ENCODE measurements at places on chromosomes 16 and 17.

DNA sequence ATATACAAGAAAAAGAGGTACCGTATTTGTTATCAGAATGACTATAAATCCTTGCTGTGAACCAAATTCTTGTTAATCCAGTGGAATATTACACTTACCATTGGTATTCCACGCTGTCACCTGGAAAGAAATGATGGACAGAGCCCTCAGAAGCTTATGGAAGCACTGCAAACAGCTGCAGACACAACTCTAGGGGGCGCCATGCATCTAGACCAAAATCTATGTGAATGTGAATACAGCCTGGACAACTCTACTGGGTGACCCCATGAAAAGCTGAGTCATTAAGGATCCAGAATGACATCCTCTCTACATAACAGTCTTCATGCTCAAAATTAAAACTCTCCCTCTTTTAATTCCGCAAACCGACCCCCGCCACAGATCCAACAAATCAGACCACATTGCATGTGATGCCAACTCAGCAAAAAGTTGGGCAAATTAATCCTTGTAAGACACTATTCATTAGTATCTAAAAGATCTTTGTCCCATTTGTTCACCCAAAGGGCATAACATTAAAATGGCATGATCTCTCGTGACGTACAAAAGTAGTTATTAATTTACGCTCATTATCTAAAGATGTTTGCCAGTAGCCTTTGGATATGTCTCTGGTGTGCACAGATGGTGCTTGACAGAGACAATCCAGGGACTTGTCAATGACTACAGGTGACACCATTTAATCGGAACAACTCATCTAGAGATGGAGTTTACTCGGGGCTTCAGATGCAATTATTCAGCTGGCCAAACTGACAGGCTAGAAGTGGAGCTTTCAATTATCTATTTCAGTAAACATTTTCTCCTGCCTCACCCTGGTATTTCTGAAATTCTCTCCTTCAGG, 552.7 kb upstream of the PSMD7 start:
- DNase-seq, result no peak

DNA sequence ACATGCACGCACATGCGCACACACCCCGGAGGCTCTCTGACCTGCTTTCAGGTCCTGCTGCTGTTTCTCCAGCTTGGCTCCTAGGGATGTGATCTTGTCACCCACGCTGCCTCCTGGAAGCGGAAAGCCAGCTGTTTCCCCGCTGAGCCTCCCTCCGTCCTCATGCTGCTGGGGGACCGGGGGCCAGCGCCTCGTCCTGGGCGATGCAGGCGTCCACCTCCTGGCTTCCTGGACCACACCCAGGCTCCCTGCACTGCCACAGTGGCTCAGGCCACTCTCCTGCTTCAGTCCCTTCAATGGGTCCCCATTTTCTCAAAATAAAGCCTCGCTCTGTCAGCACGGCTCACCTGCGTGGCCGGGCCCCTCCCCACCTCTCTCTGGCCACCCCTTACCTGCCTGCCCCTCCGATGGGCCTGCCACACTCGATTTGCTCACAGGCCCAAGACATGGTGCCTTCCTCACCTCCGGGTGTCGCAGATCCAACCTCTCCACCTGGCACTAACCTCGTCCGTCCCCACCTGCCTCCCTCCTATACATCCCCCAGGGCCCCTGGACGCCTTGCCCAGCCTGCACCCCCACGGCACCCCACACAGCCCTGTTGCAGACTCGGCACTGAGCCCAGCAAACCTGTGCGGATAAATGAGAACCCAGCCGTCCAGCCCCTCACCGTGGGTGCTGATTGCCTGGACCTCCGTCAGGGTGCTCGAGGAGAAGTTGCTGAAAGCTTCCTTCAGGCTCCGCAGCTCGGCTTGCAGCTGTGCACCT, 6.6 kb downstream of the ASGR2 start:
- no peak for DNase-seq

- DNase-seq, result no peak
Measured at GRCh38 chr17:28290703-28291102, 28.3 kb upstream of the TMEM97 start.

- DNase-seq, result no peak
Measured at GRCh38 chr16:74735162-74735452, 34.4 kb upstream of the MLKL start.

DNA sequence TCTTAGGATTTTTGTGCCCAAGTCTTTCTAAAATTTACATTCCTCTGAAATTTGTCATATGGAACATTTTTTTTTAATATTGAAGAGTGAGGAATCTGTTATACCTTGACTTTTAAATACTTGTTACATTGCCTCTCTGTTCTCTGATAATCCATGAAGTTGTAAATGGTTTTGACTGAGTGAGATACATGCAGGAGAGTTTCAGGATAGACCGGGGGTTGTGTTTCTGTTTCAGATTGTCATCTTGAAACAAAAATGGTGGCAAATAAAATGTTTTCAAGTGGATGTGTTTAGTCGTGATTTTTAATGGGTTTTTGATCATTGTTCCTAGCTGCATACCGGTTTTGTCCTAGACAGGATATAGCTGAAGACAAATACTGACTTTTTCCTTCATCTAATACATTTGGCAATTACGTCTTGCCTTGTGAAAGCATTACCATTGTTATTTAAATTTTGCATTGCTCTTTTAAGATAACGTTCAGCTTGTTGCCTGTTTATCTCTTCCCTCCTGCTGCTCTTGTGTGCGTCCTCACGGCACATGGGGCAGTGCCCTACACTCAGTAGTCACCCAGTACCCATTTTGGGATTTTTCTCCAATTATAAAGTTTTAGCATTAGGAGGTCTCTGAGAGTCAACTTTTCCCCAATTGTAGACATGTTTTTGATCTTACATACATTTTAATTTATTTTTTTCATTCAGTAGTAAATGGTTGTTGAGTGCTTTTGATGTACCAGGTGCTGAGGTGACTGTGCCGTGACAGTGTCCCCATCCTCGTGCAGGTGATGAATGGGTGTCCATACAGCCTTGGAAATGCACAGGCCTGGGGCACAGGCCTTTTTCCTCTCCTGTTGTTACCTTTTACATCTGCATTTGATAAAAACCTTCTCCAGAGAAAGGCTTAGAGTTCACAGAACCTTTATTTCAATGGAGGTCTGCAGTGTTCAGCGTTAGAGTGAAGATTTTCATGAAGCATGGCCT, 169.9 kb downstream of the MSI2 start:
- DNase-seq, result no peak

DNA sequence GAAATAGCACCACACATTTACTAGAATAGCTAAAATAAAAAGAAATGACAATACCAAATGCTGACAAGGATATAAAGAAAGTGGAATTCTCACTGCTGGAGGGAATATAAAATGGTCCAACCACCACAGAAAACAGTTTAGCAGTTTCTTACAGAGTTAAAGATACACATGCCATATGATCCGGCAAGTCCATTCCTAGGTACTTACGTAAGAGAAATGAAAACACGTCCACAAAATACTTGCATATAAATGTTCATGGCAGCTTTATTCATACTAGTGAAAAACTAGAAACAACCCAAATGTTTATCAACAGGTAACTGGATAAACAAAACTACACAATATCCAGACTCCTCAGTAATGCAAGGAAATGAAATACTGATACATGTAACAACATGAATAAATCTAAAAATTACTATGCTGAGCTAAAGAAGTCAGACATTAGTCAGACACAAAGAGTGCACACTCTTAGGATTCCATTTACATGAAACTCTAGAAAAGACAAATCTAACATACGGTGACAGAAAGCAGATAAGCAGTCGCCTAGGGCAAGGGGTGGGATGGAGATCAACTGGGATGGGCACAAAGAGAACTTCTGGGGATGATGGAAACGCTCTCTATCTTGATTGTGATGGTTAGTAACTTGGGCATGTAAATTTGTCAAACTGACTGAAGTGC, 76.4 kb downstream of the SMG6 start:
- DNase-seq, result no peak

DNA sequence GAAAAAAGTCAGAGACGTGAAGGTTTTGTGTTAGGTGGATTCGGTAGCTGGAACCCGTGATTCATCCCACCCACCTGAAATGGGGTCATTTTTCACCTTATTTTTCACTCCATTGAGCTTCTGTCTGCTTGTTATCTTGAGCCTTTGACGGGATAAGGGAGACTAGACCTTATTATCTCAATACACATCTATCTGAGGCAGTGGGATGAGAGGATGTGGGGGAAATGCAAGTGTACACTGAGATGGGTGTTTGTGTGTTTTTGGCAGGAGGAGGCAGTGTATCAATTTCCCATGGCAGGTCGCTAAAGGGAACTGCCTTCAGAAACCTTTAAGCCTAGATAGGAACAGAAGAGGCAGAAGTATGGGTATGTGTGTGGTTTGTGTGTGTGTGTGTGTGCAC, 6.2 kb upstream of the NOG start:
- DNase-seq, result no peak

DNA sequence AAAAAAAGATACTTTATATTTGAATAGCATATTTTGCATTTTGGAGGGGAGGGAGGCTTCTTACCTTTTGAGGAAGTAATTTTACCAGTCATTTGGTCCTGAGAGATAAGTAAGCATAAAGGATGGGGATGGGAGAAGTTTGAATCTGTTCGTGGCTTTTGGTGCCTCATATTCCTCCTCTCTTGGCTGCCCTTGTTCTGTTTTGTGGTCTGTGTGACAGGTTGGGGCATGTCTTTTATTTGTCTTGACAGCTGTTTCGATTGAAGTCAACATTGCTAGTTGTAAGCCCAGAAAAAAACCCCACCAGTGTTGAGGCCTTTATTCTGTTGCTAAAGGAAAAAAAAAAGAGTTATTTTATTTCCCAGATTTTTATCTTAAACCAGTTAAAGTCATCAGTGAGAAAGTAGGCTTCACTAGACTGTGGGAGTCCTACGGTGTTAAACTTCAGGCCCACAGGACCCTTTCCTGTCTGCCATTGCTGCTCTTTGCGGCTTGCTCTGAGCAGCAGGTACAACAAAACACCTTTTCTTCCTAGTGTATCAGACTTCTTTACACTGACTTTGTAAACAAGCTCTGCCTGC, 11.4 kb downstream of the SLC7A6 start:
- DNase-seq, result peak; percentile 66

DNA sequence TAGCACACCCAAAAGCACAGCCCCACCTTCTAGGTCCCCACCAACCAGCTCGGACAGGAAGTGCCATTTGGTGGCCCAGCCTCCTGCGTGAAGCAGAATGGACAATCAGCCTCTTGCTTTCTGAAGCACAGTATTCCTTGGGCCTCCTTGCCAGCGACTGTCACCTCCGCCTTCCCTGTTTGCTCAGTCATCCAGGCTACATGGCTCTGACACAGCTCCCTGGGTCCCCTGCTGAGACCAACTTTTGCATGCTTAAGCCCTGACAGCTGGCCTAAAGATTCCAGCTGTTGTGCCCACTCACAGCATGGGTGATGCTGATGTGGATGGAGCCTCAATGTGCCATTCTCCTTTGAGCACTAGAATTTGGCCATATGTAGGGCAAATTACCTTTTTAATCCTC, 4.5 kb upstream of the CACNG5 start:
- DNase-seq, result no peak

DNA sequence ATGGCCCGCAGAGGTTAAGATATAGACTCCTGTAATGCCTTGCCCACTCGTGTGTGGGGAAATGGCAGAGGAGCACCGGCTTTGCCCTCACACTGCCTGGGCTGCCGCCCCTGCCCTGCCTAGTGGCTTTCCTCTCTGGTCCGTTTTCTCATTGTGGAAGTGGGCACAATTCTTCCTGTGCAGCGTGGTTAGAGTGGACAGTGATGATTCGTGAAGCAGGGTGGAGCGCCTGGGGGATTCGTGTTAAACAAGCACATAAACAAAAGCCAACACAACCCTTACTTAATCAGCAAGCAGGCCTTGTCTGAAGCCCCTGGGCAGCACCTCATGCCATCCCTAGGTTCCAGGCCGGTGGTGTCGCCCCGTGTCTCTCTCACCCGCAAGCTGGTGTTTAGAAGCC, 269.7 kb downstream of the SEC14L1 start:
- DNase-seq, result no peak

DNA sequence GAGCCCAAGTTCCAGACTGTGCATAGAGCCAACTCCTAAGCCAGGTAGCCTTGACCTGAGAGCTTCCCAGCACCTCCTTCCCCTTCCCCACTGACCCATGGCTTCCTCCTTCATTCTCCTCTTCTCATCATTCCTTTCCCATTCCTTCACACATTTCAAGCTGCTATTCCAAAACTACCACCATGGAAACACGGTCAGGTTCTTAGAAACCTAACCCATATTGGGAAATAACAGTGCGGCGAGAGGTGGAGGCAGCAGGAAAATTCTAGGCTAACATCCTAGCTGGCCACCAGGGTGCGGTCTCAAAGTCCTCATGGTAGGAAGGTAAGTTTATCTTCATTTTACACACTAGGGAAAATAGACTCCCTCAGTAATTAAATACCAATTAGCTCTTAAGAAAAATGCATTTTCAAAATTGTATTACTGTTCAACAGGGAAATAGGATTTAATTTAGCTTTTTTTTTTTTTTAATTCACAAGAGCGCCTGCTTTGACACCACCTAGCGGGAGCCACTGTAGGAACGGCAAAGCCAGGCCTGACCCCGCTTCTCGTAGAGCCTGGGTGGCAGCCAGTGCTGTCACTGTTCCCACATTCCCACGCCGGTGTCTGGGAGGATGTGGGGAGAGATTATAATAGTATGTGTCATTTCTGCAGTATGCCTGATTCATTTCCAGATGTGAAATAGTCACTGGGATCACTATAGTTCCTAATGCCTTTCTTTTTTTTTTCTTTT, 14.0 kb upstream of the SPHK1 start:
- DNase-seq, result no peak

DNA sequence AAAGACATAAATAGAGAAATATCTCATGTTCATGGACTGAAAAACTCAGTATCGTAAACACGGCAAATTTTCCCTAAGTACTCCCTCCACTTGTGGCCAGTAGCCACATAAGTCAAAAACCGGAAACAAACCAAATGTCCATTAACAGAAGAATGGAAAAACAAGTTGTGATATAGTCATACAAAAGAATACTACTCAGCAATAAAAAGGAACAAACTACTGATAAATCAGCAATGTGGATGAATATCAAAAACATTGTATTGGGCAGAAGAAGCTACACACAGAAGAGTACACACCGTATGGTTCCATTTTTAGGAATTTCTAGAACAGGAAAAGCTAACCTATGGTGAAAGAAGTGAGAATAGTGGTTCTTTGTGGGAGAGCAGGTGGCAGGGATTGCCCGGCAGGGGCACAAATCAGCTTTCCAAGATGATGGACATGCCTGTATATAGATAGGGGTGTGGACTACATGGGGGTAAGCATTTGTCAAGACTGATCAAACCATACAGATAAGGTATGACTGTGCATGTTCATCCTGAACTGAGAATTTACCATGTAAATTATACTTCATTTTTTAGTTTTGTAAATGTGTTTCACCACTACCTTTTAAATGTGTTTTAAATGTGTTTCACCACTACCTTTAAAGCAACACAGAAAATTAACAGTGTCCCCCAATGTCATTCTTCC, 172.8 kb upstream of the CDH5 start:
- DNase-seq, result no peak

- no peak for DNase-seq
Measured at GRCh38 chr17:67549820-67550219, 167.9 kb upstream of the NOL11 start.

- DNase-seq, result no peak
Measured at GRCh38 chr17:50328363-50329325, 17.3 kb upstream of the XYLT2 start.

Data from DMS153 (cell line).